ENCODE measurements at places on chromosomes 2 and 18.

GRCh38 chr2:53252115-53252514, 515.5 kb upstream of the CHAC2 start:
- no peak for DNase-seq

- DNase-seq, result no peak
Measured at GRCh38 chr18:13381331-13381730, 162.8 kb downstream of the LDLRAD4 start.

- peak; percentile 21 for DNase-seq
Measured at GRCh38 chr2:134287323-134287722, 33.5 kb downstream of the MGAT5 start.

GRCh38 chr2:207182911-207183310, 17.2 kb upstream of the KLF7 start:
- DNase-seq, result no peak

DNA sequence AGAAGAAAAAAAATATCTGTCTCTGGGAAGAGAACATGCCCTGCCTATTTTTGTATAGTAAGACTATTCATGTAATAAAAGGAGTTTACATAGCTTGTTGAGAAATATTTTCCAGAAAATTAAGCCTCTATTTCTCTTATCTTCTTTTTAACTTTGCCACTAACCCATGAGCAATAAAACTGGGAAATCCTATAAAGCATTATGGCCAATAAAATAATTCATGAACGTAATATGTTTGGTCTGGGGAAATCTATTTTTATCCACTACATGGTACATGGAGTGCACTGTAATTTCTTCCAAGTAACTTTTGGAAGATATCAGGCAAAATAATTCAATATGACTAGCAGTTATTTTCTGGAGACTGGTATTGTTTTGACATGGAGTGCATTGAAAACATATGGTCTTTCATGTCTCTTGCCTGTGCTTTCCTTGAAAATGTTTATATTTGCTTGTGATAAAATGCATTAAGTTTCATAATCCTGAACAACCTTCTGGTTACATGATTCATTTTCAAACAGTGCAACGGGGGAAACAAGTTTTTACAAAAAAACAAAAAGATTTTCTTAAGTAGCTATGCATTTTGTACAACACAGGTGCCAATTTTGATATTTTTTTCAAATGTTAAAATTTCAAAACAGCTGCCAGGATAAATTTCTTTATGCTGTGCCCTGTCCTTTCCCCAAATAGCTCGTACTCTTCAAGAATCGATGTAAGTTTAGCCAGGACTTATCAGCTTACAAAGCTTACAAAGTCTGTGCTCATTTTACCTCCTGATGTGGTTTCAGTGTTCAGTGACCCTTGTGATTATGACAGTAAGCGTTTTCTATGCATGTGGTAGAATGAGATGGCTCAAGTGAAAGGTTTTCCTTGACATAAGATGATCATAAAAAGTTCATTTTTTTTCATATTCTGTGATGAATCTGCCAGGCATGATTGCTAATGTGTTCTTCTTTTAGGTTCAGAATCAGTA, 194.5 kb downstream of the UBE2E3 start:
- no peak for DNase-seq

- no peak for DNase-seq
Measured at GRCh38 chr2:84115173-84115857, 343.8 kb downstream of the SUCLG1 start.

DNA sequence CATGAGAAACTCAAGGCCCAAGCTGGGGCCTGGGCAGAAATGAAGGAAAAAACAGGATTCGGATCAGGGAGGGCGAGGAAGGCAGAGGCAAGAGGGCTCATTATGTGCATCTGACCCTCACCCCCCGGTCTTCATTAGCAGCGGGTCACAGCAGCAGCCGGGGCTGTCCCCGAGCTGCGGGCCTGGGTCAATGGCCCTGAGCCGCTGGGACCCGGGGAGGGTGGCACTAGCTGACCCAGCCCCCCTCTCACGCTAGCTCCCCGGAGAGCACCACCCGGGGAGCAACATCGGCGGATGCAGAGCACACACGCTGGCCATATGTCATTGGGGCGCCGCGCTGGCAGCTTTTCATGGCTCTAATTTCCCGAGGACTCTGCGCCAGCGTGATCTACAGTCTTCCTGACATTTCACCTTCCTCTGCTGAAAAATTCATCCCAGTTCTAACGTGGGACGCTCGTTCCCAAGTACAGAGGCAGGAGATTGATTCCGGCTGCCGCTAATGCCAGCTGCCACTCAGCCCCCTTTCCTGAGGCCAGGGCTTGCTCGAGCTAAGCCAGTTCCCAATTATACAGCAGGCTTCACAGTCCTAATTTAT, 63.7 kb downstream of the EIPR1 start:
- no peak for DNase-seq

GRCh38 chr18:35680139-35680551, 98.6 kb downstream of the GALNT1 start:
- DNase-seq, result no peak
